ENCODE measurements at places on chromosomes 7 and 10.

- no peak for DNase-seq
These were observed 71.8 kb upstream of the SYPL1 start for GRCh38 chr7:106183952-106184351.

- DNase-seq = no peak
These were observed 60.0 kb downstream of the WAC start for GRCh38 chr10:28592953-28593352.

DNA sequence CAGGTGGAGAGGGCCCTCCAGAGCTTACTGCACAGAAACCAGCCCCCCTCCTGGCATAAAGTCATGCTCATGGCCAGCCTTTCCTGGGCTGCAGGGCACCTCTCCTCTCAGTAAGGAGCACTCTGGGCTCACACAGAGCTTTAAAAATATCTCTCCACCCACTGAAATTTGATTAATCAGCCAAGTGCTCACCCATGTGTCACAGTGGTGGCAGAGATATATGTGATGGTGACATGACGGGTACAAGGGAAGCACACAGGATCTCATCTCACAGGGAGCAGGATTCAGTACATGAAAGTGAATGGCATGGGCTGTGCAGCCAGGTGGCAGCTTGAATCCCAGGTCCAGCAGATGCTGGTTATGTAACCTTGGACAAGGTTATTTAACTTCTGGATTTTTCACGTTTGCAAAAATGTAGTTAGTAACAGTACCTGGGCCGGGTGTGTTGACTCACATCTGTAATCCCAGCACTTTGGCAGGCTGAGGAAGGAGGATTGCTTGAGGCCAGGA lies 144.8 kb downstream of the CALN1 start:
- DNase-seq = peak; percentile 31

GRCh38 chr10:63603709-63604445 lies 82.7 kb downstream of the REEP3 start:
- no peak for DNase-seq

DNA sequence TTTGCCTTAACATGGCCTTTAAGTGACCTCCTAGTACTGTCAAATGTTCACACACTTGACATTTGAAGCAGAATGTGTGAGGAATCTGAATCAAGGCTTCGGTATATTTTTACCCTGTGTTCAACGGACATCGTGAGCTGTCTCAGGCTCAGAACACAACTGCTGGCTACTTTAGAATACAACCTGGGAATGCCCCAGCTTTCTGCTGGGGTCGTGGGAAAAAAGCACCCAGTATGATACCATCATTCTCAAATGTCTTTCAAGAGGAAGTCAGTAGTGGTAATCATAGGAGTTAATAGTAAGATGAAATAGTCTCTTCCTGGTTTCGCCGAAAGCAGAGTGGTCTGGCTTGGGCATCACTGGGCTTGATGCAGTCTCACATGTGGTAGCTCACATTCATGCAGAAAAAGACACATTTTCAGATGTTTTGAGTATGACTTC lies 67.2 kb downstream of the CREB5 start:
- no peak for DNase-seq

DNA sequence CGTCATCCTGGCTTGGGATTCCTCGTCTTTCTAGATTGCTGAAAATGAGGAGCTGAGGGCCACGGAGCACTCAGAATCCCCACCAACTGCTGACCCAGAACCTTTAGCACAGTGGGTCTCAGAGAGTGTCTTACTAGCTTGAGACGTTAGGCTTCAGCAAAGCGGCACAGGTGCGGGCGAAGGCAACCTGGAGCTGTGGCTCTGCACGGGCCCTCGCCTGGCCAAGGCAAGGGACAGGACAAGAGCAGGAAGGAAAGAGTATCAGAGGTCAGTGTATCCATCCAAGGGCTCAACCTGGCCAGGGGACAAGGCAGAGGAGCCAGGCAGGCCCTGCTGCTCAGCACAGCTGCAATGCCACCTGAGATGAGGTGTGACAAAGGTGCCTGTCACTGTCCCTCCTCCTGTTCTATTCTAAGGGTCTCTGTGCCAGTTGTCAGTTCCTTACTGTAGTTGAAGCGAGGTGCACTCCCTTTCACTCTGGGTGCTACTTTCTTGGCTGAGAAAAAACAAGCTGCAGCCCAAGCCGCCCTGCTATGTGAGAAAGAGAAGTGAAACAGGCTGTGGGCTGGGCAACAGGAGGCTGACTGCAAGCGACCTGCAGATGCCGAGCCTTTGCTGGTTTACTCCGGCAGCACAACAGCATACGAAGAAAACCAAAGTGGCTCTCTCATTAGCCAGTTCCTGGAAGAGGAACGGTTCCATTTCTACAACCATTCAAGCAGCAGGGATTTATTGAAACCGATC lies 33.3 kb upstream of the KDM7A start:
- peak; percentile 74 for DNase-seq

DNA sequence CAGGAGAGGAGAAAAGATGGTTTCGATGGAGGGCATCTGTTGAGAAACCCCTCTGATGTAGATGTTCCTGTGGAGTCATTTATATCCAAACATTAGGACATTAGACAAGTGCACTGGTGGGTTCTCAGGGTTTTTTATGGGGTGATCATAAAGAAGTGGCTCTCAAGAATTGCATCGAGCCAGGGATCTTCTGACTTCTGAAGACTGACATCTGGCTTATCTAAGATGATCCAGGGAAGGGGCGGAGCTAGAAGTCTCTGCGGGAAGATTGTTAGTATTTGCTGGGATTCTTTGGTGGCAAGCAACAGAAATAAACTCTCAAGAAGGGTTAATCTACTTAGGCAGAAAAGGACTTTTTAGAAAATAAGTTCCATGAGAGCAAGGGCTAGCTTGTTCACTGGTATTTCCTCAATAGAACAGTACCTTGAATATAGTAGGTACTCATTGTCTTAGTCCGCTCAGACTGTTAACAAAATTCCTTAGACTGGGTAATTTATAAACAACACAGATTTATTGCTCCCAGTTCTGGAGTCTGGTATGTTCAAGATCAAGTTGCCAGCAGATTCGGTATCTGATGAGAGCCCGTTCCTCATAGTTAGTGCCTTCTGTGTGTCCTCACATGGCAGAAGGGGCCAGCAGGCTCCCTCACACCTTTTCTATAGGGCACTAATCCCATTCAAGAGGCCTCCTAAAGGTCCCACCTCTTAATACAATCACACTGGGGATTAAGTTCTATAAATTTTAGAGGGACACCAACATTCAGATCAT lies 28.5 kb upstream of the SYPL1 start:
- no peak for DNase-seq

- no peak for DNase-seq
These were observed 240.8 kb downstream of the SNX10 start for GRCh38 chr7:26532471-26532870.

DNA sequence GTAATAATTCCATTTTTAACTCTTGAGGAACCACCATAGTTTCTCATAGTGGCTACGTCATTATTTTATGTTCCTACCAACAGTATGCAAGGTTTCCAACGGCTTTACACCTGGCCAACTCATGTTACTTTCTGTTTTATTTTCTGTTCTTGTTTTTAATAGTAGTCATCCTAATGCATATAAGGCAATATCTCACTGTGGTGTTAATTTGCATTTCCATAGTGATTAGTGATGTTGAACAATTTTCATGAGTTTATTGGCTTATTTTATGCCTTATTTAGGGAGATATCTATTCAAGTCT lies 465.5 kb upstream of the KLF6 start:
- DNase-seq = no peak

GRCh38 chr10:19824381-19825342 lies 8.4 kb downstream of the PLXDC2 start:
- DNase-seq = no peak

DNA sequence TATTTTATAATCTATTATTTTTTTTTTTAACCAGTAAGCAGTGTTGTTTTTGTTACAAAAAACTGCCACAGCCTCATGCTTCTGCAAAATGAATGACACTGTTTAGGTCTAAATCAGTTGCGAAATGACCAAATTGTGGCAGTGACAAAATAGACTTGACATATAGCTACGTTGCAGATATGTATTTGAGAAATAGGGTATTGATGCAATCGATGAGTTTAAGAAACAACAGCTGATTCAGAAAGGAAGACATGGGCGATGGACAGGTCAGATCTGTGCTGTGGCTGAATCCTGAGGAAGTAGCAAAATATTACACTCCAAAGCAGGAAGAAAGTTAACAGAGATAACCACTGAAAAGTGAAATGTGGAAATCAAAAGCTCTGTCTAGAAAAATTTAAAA lies 89.0 kb upstream of the STEAP4 start:
- DNase-seq = no peak

DNA sequence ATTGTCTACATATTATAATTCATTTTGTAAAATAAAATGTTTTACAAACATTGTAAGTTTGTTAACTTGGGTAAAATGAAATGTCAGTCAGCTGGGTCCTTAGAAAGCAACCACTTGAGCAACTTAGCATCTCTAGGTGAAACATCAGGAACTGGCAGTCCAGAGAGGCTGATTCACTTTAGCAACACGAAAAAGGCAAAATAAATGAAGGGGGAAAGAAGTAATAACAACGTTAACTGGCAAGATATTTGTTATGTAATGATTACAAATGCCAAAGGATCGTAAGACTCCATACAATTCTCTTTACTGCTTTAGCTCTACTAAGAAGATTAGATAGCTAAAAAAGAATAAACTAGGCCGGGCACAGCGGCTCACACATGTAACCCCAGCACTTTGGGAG lies 5.0 kb downstream of the PDZD8 start:
- no peak for DNase-seq

- DNase-seq = no peak
These were observed 110.2 kb downstream of the MYO3A start for GRCh38 chr10:26044141-26044749.

All from Ammon's horn (tissue), 1 donor.